Left lung (tissue), 14 donors: ENCODE measurements at places on chromosomes 6 and 20. TPM values are rescaled to one million over a fixed set of nuclear protein-coding genes. Genes with fewer than 3 reads are reported as not detected.
A peak's percentile ranks its signal among the peaks of the same experiment; 100 is the strongest.

WFDC5 gene
- total RNA-seq: 0.37 TPM

CPNE5 gene
- total RNA-seq: 1.9 TPM

SPATA25 gene
- 0.89 TPM for total RNA-seq

HLA-DRA gene
- 1,058 TPM for total RNA-seq

GRCh38 chr20:33166533-33167113 is 1.3 kb upstream of the BPIFA2 start:
- no peak for DNase-seq

GRCh38 chr20:36848078-36848660 is 27.8 kb upstream of the TLDC2 start:
- no peak for DNase-seq

DNA sequence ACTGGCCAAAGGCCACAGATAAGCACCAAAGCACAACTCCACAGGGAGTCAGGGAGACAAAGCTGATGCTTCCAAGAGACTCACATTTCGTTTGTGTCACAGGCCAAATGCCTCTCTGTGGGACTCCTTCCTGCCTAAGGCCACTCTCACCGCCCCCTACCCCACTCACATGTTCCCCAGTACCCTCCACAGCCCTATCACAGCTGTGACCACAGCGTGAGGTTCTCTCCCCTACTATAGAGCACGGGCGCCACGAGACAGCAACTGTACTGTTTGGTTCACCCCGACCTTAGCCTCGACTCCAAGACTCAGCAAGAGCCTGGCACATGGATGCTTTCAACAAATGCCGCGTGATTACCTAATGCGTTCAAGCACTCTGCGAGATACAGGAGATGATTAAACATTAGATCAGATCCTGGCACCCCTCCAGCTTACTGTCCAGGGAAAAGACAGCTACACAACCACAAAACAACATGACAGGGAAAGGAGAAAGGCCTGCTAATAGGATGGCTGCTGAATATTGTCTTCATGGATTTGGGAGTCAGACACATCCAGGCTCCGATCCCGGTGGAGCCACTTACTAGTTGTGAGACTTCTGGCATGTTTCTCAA is 105.5 kb downstream of the AGPAT4 start:
- DNase-seq: no peak

GRCh38 chr20:56412949-56413348 is 889 bp downstream of the CASS4 start:
- DNase-seq: no peak

DNA sequence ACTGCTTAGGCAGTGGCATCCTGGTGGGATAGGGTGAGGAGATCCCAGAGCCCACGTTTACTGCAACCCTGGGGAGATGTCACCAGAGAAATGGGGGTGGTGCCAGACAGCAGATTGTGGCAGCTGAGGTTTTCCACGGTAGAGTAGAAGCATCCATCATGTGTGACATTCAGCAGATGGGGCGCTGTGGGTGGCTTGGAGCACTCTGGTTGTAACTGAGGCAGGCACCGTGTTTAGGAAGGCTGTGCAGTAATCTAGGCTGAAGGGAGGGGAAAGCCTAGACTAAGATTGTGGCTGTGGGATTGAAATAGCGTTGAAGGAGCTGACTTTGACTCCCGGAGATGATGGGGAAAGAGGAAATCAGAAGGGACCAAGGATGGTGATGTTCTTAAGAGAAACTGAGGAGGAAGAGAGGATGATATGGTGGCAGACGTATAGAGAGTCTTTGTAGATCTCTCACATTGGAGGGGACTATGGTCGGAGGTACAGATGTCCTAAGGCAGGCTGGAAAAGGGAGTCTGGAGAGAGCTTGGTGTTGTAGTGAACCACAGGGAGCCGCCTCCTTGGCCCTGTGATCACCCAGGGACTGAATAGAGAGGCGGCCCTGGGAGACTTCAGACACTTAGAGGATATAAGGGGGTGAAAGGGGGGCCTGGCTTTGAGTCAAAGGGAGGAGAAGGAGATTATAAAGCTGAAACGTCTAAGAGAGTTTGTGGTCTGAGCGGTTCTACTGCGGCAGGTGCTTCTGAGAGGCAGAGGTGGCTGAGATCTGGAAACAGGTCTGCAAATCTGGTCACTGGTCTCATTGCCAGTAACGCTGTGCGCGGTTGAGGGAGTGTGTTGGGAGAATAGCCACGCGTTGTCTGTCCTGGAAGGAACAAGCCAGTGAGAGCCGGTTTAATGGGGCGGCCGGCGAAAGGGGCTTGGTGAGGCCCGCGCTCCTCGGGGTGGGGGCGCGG is 792 bp upstream of the MICA start:
- DNase-seq: peak; percentile 4

GRCh38 chr20:3765171-3765882 is 2.2 kb downstream of the ADISSP start:
- DNase-seq: no peak

DNA sequence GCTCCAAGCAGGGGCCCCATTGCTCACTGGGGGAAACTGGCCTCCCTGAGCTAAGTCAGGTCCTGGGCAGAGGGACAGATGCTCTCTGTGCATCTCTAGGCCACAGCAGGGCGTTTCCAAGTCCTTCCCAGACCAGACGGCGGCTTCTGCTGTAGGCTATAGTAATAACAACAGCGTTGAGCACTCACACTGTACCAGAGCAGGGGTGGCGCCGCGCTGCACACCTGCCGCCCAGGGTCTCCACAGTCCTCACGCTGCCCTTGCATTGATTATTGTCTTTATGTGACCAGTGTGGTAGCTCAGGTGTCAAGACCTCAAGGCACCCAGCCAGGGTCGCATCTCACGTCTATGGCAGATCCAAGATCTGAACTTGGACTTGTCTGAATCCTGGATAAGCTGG is 14.9 kb upstream of the CCN5 start:
- no peak for DNase-seq

DNA sequence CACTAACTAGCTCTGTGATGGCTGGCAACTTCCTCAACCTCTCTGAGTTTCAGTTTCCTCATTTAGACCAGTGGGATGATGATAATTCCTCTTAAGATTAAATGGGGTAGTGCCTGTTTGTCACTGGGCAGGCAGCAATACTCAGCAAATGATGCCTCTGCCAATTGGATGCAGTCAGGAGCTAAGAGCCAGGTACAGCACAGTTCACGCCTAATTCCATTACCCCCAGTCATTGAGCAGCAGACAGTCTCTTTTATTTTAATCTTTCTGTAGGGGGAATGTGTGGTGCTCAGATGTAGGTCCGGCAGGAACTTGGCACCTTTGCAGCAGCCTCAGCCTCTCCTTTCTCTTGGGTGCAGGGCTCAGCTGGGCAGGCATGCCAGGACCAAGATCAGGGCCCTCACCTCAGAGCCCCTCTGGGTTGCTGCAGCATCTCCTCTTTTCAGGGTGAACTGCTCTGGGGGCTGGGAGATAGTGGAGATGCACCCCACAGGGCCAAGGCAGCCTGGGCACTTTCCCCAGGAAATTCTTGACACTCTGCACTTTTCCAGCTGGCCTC is 243.8 kb downstream of the LRFN2 start:
- no peak for DNase-seq

GRCh38 chr6:129895692-129896091 is 34.6 kb upstream of the TMEM244 start:
- DNase-seq: no peak
